ENCODE measurements at places on chromosomes 2 and 18. TPM values are rescaled to one million over a fixed set of nuclear protein-coding genes. Genes with fewer than 3 reads are reported as not detected.

GRCh38 chr2:114880046-114880445 lies 437.6 kb downstream of the DPP10 start:
- no peak for DNase-seq

DNA sequence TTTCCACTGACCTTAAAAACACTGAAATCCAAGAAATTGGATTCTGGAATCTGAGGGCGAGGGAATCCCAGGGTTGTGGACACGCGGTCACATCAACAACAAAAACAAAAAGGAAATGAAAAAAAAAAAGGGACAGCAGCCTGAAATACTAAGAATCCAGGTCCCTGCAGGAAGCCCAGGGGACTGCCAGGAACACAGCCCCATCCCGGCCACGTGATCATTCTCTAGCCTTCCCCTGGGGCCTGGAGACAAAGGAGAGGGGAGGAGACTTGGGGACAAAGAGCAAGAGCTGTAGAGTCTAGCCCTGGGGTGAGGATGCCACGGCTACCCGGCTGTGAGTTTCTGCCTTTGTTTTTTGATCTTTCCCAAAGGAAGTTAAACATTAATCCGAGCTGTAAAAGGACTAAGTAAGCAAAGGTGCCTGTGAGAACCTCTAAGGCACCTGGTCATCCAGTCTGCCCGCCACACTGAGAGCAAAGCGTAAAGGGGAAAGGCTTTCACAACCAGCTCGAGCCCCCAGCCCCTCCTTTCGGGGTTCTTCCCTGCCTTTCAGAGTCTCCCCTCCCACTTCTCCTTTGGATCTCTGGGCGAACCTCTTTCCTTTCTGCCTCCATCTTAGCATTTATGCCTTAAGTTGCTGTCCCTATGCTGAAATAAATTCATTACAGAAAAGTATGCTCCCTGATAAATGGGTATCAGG lies 57.9 kb upstream of the MSH2 start:
- peak; percentile 92 for DNase-seq

CD8A gene
- total RNA-seq: 4.1 TPM

GRCh38 chr2:175234650-175235049 lies 53.1 kb upstream of the ATP5MC3 start:
- no peak for DNase-seq

DNA sequence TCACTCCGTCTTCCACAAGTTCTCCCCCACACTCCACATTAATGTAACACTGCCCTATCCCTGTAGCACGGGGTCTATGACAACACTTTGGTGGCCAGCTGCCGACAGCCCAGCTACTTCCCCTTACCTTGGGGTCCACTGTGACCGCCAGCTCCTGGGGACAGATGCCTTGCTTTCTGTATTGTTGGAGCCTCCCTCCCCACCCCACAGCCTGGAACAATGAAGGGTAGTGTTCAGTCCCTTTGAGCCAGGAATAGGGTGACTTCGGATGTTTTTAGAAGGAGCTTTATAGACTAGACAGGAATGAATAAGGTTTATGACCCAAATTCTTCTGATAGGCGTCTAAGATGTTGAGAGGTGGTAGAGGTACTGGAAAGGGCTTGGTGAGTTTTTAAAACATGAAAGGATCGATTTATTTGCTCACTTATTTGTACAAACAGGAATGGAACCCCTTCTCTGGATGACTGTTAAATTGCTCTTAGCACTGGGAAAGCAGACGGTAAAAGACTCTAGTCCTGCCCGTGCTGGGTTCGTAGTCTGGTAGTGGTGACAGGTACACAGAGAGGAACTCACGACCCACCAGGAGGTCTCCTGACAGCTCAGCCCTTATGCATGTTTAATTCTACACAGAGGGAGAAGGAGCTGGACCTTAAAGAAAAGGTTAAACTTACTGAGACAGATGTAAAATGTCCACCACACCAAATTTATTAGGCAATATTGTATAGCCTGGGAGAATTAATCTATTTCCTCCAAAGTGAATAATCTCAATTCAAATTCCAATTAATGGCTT lies 90.9 kb downstream of the MYCN start:
- DNase-seq: no peak

GRCh38 chr2:215901796-215902195 lies 111.6 kb downstream of the MREG start:
- no peak for DNase-seq

DNA sequence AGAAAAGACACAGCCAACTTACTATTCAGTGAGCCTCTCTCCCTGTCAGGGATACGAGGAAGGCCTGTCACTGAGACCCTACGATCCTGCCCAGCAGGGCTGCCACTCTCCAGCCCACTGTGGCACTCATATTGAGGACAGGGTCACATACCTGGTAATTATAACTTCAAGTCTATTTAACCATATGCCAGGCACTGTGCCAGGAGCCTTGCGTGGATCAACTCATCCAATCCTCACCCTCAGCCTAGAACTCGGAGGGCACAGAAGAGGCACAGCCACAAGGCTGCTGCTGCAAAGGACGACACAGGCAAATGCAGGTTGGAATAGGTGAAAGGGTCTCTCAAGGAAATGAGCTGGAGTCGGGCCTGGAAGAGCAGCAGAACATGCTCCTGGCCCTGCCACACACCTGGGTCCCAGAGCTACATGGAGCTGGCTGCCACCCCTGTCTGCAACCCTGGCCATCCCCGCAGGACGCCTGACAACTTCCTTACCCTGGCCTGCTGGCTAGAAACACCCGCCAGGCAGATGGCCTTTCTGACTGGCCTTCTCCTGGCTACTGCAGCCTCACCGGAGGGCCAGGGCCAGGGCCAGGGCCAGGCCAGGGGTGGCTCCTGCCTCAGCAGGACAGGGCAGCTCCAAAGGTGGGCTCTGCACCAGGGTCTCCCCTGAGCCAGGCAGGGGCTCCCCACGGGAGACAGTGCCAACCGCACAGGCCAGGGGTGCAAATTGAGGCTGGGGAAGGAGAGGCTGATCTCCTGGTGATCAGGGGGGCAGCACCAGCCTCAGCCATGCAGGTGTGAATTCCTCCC lies 32.1 kb upstream of the SLC66A3 start:
- DNase-seq: no peak

GRCh38 chr2:6068429-6068828 lies 376.2 kb downstream of the SOX11 start:
- no peak for DNase-seq

AGXT gene
- 0.22 TPM for total RNA-seq

TMEM17 gene
- 1.2 TPM for total RNA-seq

- DNase-seq: no peak
Measured at GRCh38 chr2:6932828-6933227, 15.6 kb downstream of the RNF144A start.

MALL gene
- total RNA-seq: 672 TPM

TDRD15 gene
- not detected for total RNA-seq

HOXD13 gene
- not detected for total RNA-seq

RAB12 gene
- total RNA-seq: 14.2 TPM

DNA sequence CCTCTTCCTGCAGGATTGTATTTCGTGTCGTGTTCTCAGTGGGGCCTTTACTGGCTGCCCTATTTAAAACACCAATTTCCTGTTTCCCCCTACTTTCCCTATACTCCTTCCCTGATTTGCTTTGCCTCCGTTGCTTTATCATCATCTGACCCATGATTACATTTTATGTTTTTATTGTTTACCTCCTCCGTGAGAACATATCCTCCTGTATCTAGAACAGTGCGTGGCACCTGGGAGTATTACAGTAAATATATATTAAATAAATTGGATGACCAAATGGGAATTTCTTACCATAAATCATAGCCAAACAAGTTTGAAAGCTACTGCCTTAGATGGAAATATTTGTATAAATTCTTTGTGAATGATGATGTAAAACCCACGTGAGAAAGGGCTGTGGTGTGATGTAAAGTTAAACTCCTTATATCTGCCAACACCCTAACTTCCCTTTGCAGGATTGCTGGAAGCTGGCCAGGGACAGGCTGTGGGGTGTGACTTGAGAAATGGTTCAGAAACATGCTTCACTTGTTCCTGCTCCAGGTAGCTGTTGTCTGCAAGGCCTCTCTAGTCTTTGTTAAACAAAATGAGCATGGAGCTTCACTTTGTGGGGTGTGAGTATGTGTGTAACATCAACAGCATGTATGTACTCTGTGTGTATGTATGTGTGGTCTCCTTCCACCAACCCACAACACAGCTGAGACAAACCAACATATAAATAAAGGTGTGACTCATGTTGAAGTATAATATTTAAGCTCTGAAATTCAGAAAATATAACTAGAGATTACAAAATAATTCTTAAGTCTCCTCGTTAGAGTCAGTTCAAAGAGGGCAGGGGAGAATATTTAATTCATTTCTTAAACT lies 40.3 kb downstream of the LHCGR start:
- DNase-seq: peak; percentile 86

- DNase-seq: no peak
Measured at GRCh38 chr18:72819050-72819449, 48.7 kb downstream of the NETO1 start.

- DNase-seq: peak; percentile 70
Measured at GRCh38 chr2:240913810-240914644, 7.9 kb downstream of the CROCC2 start.

GRCh38 chr18:25456334-25457010 lies 104.5 kb upstream of the ZNF521 start:
- DNase-seq: no peak

GRCh38 chr2:43003702-43004101 lies 211.3 kb upstream of the HAAO start:
- no peak for DNase-seq

ARHGAP15 gene
- total RNA-seq: 5.8 TPM

DNA sequence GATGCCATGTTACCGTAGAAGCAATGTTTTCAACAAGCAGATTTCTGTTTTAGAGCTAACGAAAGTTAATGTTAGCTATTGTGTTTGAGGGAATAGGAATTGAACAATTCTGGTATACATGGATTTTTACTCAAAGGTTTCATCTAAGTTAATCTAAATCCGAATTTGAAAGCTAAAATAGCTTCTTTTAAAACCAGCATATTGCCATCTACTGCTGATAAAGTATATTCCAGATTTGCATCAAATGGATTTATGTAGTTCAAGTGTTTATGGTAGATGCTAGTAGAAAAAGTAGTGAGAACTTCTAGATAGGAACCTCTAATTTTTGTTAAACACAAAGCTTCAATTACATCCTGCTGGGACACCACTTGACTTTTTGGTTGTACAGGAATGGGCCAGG lies 1569.5 kb upstream of the NXPH2 start:
- DNase-seq: no peak
